Ovary (tissue), 10 donors: ENCODE measurements at places on chromosomes 1 and 21.

DNA sequence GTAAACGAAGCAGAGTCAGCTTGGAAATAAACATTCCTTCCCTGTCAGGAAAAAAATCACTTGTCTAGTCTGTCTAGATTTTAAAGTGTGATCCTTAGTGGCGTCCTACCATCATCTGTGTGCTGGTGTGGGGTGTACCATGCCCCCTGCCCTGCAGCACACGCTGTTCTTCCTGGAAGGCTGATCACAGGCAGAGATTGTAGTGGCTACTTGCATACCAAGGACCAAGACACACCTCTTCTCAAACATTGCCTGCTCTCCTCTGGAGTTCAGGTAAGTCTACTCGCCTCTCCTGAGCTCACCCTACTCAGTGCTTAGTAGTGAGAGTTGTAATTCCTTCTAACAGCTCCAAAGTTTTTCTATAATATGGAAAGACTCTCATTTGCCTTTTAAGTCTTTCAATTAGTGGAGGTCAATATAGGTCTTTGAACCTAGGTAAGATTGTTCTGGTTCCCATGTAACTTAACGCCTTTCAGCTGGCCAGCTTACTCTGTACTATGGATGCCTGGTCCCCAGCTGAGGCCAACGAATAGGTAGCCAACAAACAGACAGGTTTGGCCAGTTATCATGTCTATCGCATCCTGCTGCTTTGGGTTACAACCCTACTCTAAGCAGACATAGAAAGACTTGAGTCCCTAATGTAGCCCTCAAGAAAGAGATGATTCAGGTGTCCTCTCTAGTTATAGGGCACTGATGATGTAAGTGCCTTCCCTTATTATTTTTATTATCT, 55.4 kb downstream of the XCL1 start:
- DNase-seq: no peak
- H3K27ac ChIP-seq: no peak overlapping the region
- H3K4me1 ChIP-seq: no peaks in the 10 kb centered on the region
- H3K27me3 ChIP-seq: no peaks in the 10 kb centered on the region
- no peak overlapping the region for H3K4me3 ChIP-seq

- no peaks in the 10 kb centered on the region for H3K4me1 ChIP-seq
- DNase-seq: no peak
- H3K36me3 ChIP-seq: no peaks in the 10 kb centered on the region
- H3K27me3 ChIP-seq: no peaks in the 10 kb centered on the region
Measured at GRCh38 chr1:222995620-222996309, 147.3 kb downstream of the TLR5 start.

DNA sequence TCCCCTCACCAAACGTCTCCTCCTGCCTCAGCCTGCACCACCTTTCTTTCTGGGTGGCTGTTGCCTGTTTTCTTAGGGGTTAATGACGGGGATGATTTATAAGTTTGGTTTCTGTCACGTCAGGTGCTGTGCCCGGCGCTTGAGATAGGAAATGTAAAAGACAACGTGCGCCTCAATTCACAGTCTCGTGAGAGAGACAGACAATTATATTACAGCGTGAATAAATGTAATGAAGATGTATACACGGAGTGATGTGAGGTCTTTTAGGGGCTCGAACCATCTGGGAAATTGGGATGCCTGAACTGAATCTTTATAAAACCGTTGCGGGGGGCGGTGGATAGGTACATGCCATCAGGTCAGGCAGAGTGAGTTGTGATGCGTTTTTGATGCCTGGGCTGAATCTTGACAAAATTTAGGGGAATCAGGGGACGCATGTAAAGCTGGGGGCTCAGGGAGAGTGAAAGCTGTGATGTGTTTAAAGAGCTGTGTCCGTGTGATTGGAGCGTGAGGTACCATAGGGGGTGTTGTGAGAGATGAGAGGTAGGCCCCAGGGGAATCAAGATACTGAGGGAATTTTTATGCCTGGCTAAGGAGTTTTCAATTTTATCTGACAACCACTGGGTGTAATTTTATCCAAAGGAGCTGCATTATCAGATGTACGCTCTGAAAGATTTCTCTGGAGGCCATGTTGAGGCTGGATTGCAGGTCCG, 831 bp downstream of the TIPRL start:
- H3K36me3 ChIP-seq: no peaks in the 10 kb centered on the region
- H3K27me3 ChIP-seq: no peaks in the 10 kb centered on the region
- H3K4me1 ChIP-seq: no peaks in the 10 kb centered on the region
- no peak for DNase-seq

GRCh38 chr1:151918819-151919610, 9.7 kb upstream of the THEM4 start:
- DNase-seq: no peak
- H3K36me3 ChIP-seq: no peaks in the 10 kb centered on the region
- H3K27ac ChIP-seq: no peak overlapping the region
- H3K27me3 ChIP-seq: no peaks in the 10 kb centered on the region
- no peaks in the 10 kb centered on the region for H3K4me1 ChIP-seq

DNA sequence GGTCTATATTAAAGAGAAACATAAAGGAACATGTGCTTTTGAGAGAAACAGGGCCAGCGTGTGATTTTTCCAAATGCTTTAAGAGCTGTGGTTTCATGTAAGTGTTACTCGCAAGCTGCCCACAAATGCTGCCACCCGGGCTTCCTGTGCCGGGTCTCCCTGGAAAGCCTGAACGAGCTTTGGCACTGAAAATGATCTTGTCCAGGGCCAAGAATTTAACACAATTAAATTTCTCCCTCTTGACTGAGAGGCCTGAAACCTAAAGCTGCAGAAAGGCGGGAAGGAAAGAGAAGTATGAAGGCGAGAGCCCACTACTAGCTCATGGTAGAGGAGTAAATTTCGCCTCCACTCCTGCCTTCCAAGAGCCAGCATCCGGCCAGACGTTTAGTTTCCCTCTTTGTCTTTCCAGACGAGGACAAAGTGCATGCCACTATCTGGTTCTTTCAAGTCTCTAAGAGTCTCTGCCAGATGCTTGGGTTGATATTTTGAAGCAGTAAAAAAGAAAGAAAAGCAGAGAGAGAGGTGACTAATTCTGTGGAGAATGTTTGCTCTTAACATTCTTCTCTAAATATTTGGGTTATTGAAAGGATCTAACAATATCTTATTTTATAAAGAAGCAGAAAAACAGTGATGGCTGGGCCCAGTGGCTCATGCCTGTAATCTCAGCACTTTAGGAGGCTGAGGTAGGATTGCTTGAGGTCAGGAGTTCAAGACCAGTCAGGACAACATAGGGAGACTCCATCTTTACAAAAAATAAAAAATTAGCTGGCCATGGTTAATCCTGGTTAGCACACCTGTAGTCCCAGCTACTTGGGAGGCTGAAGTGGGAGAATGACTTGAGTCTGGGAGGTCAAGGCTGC, 100.0 kb upstream of the HNRNPU start:
- no peaks in the 10 kb centered on the region for H3K27me3 ChIP-seq
- H3K4me1 ChIP-seq: peaks cover 9% of the 10 kb centered on the region
- no peak for DNase-seq
- no peak overlapping the region for H3K4me3 ChIP-seq
- H3K27ac ChIP-seq: peak overlapping the region; percentile 65

DNA sequence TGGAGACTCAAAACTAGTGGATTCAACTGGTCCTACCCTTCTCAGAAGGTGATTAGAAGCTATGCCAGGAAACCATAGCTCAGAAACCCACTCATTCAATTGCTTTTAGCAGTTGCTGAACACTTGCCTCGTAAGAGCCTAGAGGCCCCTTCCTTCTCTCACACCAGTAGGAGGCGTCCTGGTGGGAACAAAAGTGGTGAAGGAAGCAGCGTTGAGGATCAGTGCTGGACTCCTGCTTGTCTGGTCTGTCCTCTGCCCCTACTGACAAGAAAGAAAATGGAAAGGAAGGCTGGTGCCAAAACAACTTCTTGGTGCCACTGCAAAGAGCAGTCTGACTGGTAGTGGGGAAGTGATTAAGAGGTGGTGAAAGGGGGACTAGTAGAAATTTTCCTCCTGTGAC, 269.7 kb downstream of the LMO4 start:
- no peak overlapping the region for H3K4me3 ChIP-seq
- DNase-seq: no peak
- H3K27ac ChIP-seq: no peak overlapping the region
- H3K27me3 ChIP-seq: no peaks in the 10 kb centered on the region
- H3K36me3 ChIP-seq: no peaks in the 10 kb centered on the region

GRCh38 chr1:156795374-156795733, 21.3 kb downstream of the SH2D2A start:
- DNase-seq: no peak
- no peaks in the 10 kb centered on the region for H3K27me3 ChIP-seq
- H3K4me1 ChIP-seq: no peaks in the 10 kb centered on the region
- H3K27ac ChIP-seq: no peak overlapping the region
- peaks cover 5% of the 10 kb centered on the region for H3K36me3 ChIP-seq
- H3K4me3 ChIP-seq: no peak overlapping the region

DNA sequence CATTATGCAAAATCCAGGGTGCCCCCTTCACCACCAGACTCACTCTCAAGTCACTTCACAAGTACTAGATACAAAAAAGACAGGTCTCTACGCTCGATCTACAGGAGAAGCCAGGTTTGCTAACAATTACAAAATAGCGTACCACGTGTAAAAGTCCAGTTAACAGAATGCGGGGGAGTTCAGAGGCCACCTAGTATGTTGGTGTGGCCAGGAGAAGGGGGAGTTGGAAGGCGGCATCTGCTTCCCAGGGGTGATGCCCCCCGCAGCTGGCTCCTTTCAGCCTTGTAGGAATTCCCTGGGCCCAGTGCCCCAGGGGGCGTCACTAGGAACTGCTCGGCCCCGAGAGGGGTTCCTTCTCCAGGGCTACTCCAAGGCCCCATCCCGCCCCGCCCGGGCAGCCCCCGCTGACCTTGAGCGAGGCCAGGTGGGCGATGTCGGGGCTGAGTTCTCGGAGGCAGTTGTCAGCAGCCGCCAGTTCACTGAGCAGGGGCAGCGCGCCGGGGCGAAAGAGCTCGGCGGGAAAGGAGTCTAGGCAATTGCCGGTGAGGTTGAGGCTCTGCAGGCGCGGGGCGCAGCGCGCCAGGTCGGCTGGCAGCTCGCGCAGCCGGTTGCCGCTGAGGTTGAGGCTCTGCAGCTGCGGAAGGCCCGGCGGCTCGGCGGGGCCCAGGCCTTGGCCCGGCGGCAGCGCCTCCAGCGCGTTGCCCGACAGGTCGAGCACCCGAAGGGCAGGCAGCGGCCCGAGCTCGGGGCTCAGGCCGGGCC, 664 bp downstream of the LRRC47 start:
- peaks cover 14% of the 10 kb centered on the region for H3K4me1 ChIP-seq
- no peaks in the 10 kb centered on the region for H3K27me3 ChIP-seq
- H3K36me3 ChIP-seq: no peaks in the 10 kb centered on the region
- no peak overlapping the region for H3K27ac ChIP-seq
- peak overlapping the region; percentile 95 for H3K4me3 ChIP-seq
- DNase-seq: no peak

DNA sequence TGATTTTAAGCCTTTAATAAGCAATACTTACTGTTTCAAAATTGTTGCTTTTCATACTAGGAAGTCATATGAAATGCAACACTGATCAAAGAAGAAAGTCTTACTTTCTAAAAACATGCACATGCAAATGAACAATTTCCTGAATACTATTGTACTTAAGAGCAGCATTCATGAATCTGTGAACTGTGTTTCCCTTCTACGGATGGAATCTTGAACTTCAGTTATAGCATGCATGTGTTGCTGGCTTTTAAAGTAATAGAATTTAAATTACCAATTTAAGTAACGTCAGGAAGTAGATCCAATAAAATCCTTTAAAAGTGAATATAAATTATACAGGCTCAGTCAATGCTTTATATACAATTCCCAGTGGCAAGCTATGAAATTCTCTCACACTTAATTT, 348.9 kb downstream of the KCNT2 start:
- no peak overlapping the region for H3K27ac ChIP-seq

DNA sequence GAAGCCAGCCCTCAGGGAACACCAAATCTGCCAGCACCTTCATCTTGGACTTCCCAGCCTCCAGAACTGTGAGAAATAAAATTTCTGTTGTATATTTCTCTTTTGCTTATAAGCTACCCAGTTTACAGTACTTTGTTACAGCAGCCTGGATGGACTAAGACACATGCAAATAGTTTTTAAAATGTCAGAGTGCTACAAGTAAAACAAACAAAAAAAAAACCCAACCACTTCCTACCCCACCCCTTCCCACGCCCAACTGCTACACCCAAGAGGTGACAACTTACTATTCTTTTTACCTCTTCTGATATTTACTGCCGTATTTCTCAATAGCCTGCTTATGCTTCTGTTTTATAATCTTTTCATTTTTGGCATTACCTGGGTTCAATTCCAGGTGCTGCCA, 8.6 kb upstream of the SPSB1 start:
- no peaks in the 10 kb centered on the region for H3K36me3 ChIP-seq
- H3K4me3 ChIP-seq: no peak overlapping the region
- H3K27me3 ChIP-seq: no peaks in the 10 kb centered on the region
- no peak for DNase-seq
- H3K27ac ChIP-seq: no peak overlapping the region

- no peaks in the 10 kb centered on the region for H3K36me3 ChIP-seq
- no peak overlapping the region for H3K4me3 ChIP-seq
- no peak overlapping the region for H3K27ac ChIP-seq
Measured at GRCh38 chr1:97163591-97164275, 442.1 kb downstream of the PTBP2 start.

GRCh38 chr1:109819906-109820305, 56.2 kb upstream of the EPS8L3 start:
- no peak overlapping the region for H3K4me3 ChIP-seq
- no peak overlapping the region for H3K27ac ChIP-seq
- peaks cover 8% of the 10 kb centered on the region for H3K4me1 ChIP-seq

- H3K4me1 ChIP-seq: no peaks in the 10 kb centered on the region
- no peak for DNase-seq
- H3K27me3 ChIP-seq: no peaks in the 10 kb centered on the region
- no peaks in the 10 kb centered on the region for H3K36me3 ChIP-seq
Measured at GRCh38 chr1:20223106-20223505, 36.8 kb upstream of the PLA2G2C start.
